ENCODE measurements at places on chromosomes 3 and 15. TPM values are rescaled to one million over a fixed set of nuclear protein-coding genes. Genes with fewer than 3 reads are reported as not detected.

Gene NEK10
- total RNA-seq, result 9.4 TPM

Gene CACNA2D3
- 3.6 TPM for total RNA-seq

Gene CASR
- not detected for total RNA-seq

Gene ITPR1
- 69.1 TPM for total RNA-seq

Gene COMMD2
- total RNA-seq, result 44.9 TPM

Gene THSD4
- 18.2 TPM for total RNA-seq

Gene MAP6D1
- 1.9 TPM for total RNA-seq

Gene CTDSPL
- 60.3 TPM for total RNA-seq

Gene CAPN3
- total RNA-seq, result 47.2 TPM

Gene GASK1A
- 5.9 TPM for total RNA-seq

Gene SKOR1
- total RNA-seq, result 0.41 TPM

Gene PRTG
- total RNA-seq, result 10.5 TPM

Gene TMEM44
- 22.7 TPM for total RNA-seq

Gene CCR9
- total RNA-seq, result not detected

Gene TRIP4
- 23.2 TPM for total RNA-seq

Gene LEKR1
- 5.8 TPM for total RNA-seq

Gene MKRN3
- total RNA-seq, result 0.41 TPM

Gene CCR8
- total RNA-seq, result not detected

Gene ROBO2
- 11.8 TPM for total RNA-seq

Gene KLHL6
- 36.7 TPM for total RNA-seq

Gene GRIP2
- total RNA-seq, result 1.1 TPM

Gene GABRR3
- not detected for total RNA-seq

Gene PLA2G4E
- 1.1 TPM for total RNA-seq

Gene FAH
- total RNA-seq, result 25.6 TPM

Gene C3orf20
- total RNA-seq, result not detected

Gene MTMR10
- 42.4 TPM for total RNA-seq

Gene STARD5
- 5.2 TPM for total RNA-seq

Gene CHRNA7
- 0.92 TPM for total RNA-seq

Gene DYNLT2B
- total RNA-seq, result 6.1 TPM

Gene GP5
- total RNA-seq, result 0.38 TPM

Gene SEMA6D
- total RNA-seq, result 10.2 TPM

Gene MKRN2OS
- not detected for total RNA-seq

Gene AADACL2
- 0.21 TPM for total RNA-seq

Gene ATP10A
- total RNA-seq, result 43.5 TPM

Gene GRAMD2A
- 29.3 TPM for total RNA-seq
